ENCODE measurements at places on chromosomes 1 and 21.
A peak's percentile ranks its signal among the peaks of the same experiment; 100 is the strongest.

DNA sequence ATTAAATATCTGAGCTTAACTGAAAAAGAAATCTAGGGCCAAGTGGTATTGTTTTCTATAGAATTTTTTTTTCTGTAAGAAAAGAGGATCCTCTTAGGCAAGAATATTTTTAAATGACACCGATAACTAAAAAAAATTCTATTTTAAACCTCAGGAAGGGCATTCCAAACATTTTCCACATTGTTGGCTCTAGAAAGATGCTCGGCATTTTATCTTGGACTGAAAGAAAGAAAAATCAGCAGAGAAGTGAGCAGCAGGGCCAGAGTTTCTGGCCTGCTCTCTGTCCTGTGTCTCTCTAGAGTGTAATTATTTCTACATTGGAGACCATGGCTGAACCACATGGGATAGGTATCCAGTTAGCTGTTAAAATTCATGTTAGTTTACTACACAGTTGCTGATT is 192.5 kb upstream of the GREM2 start:
- DNase-seq = no peak

- no peak for DNase-seq
These were observed 446 bp upstream of the DEPDC1 start for GRCh38 chr1:68497358-68497698.

GRCh38 chr1:96416111-96416595 is 305.4 kb upstream of the PTBP2 start:
- no peak for DNase-seq

- DNase-seq = no peak
These were observed 102.8 kb downstream of the GDAP2 start for GRCh38 chr1:117826540-117827078.

DNA sequence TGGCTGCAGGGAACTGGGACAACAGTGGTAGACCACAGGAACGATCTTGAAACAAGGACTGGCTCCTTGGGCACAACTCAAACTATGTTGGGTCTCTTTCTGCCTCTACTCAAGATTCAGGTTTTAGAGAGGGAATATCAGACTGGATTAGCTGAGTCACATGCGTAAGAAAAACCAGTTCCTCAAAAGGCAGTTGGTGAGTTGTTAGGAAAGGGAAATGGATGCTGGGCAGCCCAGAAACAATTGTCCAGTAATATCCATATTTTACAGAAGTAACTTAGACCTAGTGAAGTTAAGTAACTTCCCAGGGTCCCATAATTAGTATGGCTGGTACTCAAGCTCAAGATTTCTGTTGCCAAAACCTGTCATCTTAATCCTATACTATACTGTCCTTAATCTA is 27.0 kb upstream of the TMEM39B start:
- no peak for DNase-seq

DNA sequence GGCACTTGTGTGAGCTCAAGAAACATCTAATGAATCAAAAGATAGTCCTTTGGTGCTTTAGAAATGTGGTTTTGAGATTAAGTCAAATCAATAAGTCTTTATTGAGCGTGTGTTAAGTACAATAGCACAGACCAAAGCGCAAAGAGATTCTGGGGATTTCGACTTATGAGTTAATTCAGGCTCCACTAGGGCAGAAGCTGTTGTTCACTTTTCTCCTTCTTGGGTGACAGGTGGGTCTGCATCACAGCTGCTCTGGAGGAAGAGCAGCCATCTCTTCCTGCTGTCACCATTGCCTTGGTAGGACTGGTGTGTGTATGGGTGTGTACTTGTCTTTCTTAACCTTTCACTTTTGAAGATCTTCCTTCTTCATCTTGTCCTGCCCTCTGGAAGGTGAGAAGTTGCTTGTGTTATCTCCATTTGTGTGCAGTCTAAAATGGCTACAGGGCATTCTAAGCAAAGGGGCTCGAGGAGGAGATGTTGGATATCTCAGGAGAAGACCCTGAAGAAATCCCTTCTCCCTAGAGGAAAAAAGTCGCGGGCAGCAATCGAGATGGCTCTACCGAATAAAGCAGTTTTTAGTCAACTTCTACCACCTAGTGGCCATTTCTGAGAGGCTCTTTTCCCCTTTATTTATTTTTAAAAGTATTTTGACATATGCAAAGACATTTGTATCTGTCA is 22.9 kb upstream of the DISC1 start:
- no peak for DNase-seq

DNA sequence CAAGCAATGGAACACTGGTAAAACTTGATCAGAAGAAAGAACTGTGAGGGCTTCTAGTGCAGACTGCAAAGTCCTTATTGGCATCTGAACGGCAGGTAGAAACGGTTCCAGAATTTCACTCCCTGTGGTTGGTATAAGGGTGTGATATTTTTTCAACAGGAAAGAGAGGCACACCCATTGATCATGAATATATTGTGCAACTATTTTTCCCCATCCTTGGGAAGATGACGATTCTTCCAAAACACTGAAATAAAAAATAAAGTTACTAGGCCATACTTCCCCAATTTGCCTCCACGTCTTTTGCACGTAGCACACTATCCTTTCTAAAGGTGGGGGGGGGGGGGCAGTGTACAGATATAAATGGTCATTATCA is 49.6 kb downstream of the TARBP1 start:
- no peak for DNase-seq

DNA sequence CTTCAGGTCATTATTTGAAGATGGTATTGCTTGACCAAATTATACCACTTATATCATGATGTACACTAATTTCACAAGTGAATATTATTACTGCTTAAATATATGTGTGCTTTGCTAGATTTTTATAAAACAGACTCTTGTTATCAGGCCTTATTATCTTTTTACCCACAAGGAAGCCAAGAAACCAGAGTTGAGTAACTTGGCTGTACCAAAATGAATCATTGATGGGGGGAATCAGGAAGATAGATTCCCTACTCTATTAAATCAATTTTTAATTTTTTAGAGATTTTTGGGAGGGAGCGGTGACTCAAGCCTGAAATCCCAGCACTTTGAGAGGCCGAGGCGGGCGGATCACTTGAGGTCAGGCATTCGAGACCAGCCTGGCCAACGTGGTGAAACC is 16.0 kb upstream of the SCCPDH start:
- no peak for DNase-seq

- no peak for DNase-seq
These were observed 75.8 kb upstream of the SDC3 start for GRCh38 chr1:30984165-30984889.

- no peak for DNase-seq
These were observed 48.3 kb upstream of the DPH5 start for GRCh38 chr1:101073836-101074235.

DNA sequence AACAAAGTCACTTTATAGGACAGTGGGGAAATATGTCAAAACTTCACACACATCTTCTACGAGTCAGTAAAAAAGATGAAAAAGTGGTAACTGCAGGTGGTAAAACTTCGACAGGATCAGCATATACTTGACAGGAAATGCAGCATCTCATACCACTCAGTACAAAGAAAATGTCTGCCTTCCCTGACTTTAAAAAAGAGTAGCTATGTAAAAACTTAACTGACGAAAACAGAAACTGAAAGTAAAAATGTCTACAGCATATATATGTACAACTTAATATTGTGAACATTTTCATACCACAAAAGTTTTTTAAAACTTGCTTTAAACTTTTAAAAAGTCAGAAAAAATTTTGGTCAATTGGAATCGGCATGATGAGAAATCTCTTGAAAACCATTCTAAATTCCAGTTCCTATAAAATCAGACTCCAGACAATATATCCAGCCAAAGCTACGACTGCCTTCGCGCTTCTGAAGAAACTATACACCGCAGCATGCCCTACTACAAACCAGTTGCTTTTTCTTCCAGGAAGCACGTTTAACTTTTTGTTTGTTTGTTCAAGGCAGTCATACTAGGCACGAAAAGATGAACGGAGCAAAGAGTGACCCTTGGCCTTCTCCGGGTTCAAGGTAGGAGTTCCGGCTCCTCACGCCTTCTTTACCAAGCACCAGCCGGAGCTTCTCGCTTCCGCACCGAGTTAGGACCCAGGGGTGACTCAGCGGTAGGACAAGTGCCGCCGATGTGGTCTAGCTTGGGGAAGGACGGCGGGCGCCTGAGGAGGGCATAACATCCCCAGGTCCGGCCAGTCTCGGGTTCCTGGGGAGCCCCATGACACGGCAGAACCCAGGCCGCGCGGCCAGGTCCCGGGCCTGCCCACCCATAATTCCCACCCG is 612 bp downstream of the PSMA5 start:
- DNase-seq = peak; percentile 30

DNA sequence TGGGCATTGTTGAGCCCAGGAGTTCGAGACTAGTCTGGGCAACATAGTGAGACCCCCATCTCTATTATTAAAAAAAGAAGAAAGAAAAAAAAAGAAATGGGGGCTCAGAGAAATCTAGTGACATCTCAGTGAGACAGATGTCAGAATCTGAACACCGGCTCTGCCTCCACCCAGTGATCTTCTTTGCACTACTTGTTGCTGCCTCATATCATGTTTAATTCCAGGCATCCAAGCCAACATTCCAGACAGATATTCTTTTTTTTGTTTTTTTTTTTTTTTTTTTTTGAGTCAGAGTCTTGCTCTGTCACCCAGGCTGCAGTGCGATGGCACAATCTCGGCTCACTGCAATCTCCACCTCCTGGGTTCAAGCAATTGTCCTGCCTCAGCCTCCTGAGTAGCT is 5.0 kb upstream of the ARL8A start:
- DNase-seq = no peak

DNA sequence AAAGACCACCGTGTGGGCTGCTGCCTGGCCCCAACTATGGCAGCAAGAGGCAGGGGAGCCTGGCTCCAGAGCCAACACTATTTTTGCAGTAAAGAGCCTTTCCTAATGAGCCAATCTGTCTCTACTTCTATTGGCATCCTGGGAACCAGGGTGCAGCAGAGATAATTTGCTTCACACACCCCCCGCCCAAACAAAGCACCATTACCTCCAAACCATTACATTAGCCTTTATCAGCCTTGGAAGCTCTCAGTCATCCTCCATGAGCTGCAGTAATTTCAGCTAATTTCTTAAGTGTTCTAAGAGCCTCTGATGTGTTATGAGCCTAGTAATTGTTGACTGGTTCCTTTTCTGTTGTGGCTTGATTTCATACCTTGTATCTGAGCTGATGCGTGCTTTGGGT is 21.6 kb downstream of the ARMH1 start:
- DNase-seq = no peak

DNA sequence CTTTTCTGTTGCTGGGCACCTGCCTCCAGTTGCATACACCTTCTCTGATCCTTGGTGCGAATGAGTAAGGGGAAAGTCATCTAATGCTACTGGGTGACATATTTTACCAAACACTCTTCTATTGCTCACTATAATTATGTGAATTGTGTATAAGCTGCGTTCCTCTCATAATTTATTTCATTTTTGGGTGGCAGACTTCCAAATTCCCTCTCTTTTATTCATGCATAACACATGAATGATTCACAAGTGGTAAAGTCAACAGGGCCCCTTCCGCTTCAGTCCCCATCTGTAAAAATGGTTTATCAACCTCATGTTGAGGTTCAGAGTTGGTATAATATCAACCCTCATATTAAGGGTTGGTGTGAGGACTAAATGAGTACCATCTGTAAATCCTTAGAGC is 3.2 kb upstream of the QSOX1 start:
- no peak for DNase-seq

DNA sequence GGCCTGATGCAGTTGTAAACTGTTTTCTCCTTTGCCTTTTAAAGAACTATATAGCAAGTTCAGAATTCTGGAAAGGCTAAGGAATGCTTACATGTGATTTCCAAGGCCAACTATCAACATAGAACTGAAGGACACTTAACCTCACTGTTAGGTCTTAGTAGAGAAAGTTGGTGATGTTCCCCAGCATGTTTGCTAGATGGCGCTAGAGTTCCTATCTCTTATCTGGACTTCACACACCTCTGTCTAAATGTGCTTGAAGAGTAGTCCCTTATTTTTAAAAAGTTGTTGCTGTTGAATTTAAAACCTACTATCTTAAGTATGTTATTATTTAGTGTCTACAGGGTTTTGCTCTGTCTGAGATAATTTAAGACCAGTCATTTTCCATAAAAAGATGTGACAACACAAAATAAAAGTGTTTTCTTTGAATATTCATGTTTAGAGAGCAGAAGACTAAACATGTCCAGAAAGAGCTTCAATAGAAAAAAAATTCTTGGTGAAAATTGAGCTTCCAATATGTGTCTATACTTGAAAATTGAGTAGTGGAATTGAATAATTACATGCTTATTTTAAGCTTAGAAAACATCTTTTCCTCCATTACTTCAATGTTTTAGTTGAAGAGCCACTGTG is 237.3 kb downstream of the S1PR1 start:
- no peak for DNase-seq

DNA sequence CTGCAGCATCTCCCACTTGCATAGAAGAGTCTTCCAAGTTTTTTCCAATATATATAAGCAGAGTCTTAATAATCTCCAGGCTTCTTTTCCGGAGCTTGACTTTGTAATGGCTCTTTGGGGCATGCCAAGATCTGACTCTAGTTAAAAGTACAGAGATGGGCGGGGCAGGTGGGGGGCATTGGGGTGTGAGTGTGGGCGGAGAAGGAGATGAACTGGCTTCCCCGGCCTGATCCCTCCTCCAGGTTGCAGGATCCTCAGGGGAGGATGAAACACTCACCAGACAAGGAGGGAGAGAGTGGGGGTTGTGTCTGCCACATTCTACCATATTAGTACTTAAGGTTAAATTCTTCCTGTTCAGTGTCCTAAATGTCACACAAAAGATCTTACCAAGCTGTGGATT is 23.0 kb downstream of the S100A10 start:
- no peak for DNase-seq

- DNase-seq = no peak
These were observed 332 bp downstream of the KCNJ6 start for GRCh38 chr21:37915941-37916309.

DNA sequence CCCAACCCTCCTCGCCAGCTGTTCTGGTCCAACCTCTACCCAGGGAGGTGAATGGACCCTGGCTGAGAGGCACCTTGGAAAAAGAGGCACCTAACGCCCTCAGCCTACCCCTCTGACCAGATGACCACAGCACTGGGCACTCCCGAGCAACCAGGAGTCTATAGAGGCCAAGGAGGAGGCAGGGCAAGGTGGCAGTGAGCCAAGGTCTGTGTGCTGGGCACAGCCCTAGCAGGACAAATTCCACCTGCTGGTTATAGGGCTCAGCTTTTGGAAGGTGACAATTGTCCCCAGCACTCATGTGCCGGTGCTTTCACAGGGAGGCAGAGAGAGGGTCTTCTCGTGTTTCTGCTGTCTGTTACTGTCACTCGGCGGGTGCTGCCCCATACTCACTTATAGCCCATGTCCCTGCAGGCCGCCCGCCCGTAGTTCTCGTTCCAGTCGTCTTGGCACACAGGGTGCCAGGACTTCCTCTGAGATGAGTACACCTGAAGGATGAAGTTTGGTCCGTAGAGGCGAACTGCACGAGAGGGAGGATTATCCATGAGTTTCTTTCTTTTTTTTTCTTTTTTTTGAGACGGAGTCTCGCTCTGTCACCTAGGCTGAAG is 27.8 kb downstream of the TMPRSS2 start:
- no peak for DNase-seq

GRCh38 chr21:36854391-36854790 is 112.1 kb downstream of the HLCS start:
- no peak for DNase-seq

Data from activated T-helper 1 cell treated with anti-CD3 and anti-CD28 coated beads, Interleukin-2, amount 50 U/mL, for 16 hours (primary cell).